Dorsolateral prefrontal cortex (tissue), 122 donors: ENCODE measurements at places on chromosomes 7 and 10. TPM values are rescaled to one million over a fixed set of nuclear protein-coding genes. Genes with fewer than 3 reads are reported as not detected.

SYT15B gene
- 1.3 TPM for total RNA-seq

METTL27 gene
- total RNA-seq, result 2.0 TPM

OR6V1 gene
- not detected for total RNA-seq

STEAP1B gene
- total RNA-seq, result 10.6 TPM

HOXA10 gene
- not detected for total RNA-seq

TMEM196 gene
- 12.1 TPM for total RNA-seq

ANKRD61 gene
- not detected for total RNA-seq

CLRN3 gene
- not detected for total RNA-seq

GRCh38 chr7:76318488-76319353, 16.2 kb downstream of the HSPB1 start:
- no peak for DNase-seq

DNA sequence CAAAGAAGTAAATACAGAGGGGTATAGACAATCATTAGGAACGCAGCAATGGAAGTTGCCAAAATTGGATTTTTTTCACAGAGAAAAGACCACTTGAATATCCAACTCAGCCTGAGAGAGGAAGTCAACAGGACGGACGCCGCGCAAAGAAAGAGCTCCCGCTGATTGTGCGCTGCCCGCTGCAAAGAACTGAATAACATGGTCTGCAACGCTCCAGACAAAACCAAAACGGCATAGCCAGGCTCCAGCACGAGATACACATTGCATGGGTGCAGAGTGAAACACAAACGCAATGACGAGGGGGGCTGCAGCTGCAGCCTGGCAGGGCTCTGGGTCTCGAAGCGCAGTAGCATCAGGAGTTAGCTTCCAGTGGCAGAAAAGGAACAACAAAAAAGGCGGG, 113.9 kb upstream of the MGMT start:
- no peak for DNase-seq

DNA sequence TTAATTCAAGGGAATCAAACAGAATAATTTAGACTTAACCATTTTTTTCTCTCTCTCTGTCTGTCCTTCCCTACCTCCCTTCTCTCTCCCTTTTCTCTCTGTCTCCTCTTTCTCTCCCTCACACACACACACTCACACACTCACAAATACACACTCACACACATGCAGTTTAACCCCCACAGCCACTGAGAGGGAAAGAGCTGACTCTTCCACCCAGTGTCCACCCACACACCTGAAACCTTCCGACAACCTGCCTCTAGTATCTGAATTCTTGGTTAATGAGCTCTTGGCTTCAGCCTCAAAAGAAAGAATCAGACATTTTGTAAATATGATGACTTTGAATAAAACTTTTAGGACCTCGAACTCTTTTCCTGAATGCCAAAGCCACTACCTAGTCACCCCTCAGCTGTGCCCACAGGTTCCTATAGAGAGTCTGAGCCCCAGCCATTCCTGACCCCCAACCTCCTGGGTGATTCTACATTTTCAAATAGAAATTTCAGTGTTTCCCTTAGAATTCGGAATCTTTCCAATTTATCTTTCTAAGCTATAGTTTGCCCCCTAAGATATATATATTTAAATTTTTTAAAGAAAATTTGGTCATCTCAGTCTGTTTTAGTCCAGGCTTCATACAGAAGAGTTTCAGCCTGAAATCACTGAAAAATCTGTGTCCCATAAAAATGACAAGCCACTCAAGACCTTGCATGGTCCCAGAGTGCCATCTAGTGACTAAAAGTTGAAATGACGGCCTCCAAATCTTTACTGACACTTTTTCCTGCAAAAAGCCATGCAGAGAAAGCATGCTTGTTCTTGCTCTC, 202.8 kb downstream of the IPMK start:
- DNase-seq, result no peak

- no peak for DNase-seq
Observed at GRCh38 chr7:134477954-134478353, 19.1 kb upstream of the AKR1B1 start.

GRCh38 chr7:70574970-70575799, 556.8 kb upstream of the GALNT17 start:
- peak; percentile 54 for DNase-seq

DNA sequence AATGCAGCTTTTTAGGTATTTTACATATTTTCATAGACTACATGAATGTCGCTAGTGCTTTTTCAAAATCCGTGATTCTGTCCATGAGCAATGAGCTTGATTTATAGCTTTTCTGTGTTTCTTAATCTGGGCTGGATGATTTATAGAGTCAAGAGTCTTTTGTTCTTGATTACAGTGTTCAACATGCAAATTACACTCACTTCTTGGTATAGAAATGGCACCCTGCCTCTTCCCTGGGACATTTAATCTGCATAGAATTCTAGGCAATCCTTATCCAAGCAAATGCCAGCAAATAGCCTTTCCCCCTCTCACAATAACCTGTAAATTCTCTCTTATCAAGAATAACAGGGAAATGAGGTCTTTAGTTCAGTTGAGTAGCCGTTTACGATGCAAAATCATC, 246.2 kb upstream of the SEMA3C start:
- no peak for DNase-seq

DNA sequence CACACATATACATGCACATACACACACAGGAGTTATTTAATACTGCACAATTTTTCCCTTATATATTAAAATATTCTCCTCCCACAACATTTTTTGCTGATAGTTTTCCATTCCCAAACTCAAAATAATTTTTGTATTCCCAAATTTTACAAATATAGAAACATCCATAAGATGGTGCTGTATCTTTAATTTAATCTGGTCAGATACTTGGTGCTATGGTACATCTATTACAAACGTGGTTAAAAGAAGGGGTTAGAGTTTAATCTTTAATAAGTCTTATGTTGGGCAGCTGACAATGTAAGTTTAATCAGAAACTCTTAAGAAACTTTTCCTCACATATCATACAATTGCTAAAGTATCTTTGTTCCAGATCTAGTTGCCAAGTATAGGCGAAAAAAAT, 10.2 kb upstream of the CADPS2 start:
- DNase-seq, result no peak

GRCh38 chr7:44073664-44074348, 8.4 kb upstream of the PGAM2 start:
- DNase-seq, result peak; percentile 75

- no peak for DNase-seq
Observed at GRCh38 chr7:96700516-96700915, 9.1 kb downstream of the SEM1 start.

GRCh38 chr7:21603972-21604749, 61.3 kb downstream of the DNAH11 start:
- no peak for DNase-seq

DNA sequence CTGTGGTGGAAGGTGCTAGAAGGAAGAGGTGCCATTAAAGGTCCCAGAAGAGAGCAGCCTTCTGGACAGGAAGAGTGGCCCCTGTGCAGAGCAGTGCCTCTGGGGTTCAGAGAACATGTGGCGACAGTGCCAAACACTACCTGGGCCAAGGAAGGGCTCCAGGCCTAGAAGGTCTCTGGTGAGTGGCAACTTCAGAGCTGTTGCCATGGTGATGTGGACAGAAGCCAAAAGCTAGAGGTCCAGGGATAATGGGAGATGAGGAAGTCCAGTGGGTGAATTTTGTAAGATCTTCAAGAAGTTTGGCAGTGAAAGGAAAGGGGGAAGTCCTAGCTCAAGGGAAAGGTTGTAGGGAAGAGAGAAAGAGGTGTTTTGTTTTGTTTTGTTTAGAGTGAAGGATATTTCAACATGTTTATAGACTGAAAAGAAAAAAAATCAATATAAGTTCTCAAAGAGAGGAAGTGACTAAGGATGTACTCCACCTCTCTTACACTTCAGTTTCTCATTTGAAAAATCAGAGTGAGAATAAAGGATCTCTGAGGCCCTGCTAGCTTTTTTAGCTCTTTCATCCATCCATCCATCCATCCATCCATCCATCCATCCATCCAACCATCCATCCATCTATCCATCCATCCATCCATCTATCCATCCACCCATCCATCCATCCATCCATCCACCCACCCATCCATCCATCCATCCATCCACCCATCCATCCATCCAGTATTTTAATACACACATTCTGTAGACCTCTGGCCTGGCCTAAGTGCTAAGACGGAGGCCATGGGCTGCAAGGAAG, 77.1 kb upstream of the DUSP5 start:
- DNase-seq, result no peak

DNA sequence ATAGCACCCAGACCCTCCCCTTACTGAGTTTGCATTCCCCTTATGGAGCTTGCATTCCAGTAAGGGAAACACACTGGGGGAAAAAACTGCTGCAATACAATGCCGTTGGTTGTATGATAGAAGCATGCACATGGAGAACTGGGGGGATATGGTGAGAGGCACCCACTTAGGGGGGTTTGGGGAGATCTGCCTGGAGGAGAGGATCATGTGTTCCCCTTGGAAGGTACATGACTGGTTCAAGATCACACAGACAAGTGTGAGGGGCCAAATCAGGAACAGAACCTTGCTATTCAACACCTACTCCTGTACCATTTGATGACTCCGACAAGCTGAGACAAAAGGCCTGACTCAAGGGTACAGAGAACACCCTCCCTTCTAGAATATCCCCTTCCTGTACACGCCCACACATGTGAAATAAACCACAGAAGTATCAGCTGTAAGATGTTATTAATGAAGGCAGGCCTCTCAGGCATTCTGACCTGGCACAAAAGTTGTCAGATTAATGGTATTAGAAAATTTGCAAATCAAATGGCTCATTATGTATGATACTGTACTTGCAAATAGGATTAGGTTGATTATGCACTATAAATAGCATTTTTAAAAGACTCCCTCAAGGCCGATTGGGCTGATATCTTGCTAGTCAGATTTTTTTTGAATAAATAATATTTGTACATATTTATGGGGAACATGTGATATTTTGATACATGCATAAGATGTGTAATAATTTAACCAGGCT, 122.2 kb downstream of the NPY start:
- no peak for DNase-seq

DNA sequence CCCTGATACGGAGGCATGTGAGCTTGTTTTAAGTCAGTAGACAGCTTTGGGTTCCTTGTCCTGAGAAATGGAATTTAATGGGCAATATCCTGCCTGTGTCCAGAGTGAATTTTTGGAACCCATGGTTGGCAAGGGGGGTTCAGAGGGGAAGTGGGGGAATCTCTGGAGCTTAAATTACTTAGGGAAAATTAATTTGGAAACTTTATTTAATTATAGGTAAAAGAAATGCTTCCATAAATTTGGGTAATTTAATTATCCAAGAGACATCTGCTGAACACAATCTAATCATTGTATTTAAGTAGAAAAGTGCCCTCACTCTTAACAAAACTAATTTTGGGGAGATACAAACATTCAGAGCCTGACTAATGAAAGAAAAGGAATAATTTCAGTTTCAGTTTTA, 99.7 kb downstream of the PLXNA4 start:
- no peak for DNase-seq

GRCh38 chr7:26368542-26368941, 76.9 kb downstream of the SNX10 start:
- DNase-seq, result no peak
